Stimulated activated CD4-positive, alpha-beta T cell treated with anti-CD3 and anti-CD28 coated beads, TNF-alpha, amount 100 ng/mL, for 24 hours (primary cell): ENCODE measurements at places on chromosomes 13 and 19.
A peak's percentile ranks its signal among the peaks of the same experiment; 100 is the strongest.

GRCh38 chr13:70034286-70034685, 73.3 kb upstream of the ATXN8OS start:
- no peak for DNase-seq

DNA sequence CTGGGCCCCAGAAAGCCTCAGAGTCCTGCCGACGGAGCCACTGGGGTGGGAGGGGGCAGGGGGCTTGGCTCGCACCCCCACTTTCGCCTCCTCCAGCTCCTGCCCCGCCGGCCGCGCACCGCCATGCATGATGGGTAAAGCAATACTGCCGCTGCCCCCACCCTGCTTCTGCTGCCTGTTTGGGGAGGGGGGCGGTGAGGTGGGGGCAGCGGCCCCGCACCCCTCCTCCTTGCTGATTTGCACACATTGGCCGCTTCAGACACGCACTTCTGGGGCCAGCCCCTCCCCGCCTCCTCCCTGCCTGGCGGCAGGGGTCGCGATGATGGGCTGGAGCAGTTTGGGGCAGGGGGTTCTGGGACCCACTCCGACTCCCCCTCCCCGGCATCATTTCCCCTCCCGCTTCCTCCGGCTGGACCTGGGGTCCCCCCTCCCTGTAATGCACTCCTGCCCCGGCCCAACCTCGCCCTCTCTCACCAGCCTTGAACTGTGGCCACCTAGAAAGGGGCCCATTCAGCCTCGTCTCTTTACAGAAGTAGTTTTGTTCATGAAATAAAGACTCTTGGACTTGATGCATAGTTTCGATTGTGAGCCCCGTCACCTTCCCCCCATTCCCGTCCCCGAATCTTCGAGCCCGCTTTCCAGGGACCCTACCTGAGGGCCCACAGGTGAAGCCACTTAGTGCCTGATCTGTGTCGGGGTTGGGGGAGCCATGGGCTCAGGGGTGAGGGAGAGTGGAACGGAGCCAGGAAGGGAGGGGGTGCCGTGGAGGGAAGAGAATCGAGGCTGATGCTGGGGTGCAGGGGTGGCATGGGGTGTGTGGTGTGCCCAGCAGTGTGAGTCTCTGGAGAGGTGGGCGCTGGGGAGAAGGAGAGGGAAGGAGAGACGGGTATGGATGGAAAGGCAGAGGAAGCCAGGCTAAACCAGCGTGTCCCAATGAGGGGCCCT, 1.4 kb upstream of the HPN start:
- DNase-seq = no peak

GRCh38 chr19:43809762-43810696, 7.8 kb upstream of the LYPD5 start:
- DNase-seq = no peak

GRCh38 chr19:30073152-30074000, 131.3 kb downstream of the URI1 start:
- DNase-seq = no peak

DNA sequence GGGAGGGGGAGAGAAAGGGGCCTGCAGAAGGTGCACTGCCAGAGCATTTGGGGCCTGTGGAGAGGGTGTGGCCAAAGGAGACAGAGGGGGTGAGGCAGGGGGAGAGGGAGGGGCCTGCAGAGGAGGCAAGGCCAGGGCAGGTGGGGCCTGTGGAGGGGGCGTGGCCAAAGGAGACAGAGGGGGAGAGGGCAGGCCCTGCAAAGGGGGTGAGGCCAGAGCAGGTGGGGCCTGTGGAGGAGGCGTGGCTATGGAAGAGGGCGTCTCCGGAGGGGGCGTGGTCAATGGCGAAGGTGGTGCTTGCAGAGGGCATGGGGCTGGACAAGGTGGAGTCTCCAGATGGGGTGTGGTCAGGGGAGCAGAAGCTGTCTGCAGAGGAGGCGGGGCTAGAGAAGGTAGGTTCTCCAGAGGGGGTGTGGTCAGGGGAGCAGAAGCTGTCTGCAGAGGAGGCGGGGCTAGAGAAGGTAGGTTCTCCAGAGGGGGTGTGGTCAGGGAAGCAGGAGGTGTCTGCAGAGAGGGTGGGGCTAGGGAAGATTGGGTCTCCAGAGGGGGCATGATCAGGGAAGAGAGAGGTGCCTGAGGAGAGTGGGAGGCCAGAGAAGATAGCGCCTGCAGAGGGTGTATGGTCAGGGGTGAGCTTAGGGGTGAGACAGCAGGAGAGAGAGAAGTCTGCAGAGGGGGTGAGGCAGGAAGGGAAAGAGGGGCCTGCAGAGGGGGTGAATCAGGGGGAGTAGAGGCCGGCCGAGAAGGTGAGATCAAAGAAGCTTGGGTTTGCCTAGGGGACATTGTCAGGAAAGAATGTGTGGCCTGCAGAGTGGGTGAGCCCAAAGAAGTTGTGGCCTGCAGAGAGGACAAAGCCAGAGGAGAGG, 3.4 kb downstream of the PRR36 start:
- peak; percentile 66 for DNase-seq

DNA sequence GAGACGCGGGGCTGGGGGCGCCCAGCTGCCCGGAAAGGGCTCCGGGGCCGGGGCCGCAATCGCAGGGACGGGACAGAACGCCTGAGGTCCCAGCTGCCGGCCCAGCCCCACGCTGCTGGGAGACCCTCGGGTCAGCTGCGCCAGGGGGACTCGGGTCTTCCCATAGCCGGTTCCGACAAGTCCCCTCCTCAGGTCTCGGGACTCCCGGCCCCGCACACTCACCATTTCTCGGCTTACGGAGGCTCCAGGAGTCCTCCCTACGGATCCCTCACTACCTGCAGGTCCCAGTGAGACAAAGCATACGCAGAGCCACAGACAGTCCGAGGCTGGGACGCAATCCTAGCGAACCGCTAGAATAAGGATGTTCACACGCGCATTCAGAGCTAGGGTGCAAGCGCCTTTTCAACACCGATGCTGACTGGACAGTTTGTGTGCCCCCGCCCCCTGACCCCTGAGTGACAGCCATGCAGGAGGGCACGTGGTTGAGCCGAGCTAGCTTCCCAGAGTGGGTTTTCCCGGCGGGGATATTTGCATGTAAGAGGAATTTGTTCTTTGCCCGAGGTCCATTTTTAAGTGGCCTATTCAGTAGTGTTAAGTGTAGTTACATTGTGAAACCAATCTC, 13.6 kb downstream of the ZNF490 start:
- no peak for DNase-seq
